ENCODE measurements at places on chromosomes 2 and 18. TPM values are rescaled to one million over a fixed set of nuclear protein-coding genes. Genes with fewer than 3 reads are reported as not detected.

- no peak for DNase-seq
Measured at GRCh38 chr2:204126705-204127104, 190.1 kb downstream of the ICOS start.

DNA sequence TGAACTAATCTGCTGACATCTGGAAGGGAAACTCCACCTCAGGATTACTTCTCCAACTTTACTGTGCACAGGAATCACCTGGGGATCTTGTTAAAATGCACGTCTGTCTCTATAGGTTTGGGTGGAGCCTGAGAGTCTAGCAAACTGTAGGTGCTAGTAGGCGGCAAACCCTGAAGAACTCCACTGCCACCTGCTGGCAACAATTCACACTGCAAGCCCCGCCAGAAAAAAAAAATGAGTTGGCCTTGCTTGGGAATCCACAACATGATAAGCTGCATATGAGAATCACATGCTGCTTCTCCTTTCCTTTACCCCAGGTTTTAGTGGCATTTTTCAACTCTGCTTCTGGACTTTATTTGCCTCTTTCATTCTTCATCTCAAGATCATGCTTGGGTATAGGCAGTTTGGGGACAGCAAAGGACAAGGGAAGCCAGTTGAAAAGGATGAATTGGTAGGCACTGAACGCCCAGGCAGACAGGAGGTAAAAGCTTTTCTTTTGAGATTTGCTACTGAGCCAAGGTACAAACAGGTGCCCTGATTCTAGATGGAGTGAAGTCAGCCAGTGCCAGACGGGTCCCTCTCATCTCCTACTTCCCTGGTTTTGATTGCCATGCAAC is 88.8 kb downstream of the VIT start:
- DNase-seq: peak; percentile 68

GRCh38 chr2:64045938-64046337 is 26.7 kb upstream of the VPS54 start:
- no peak for DNase-seq

Gene C2orf66
- polyA plus RNA-seq: 0.37 TPM

Gene SMIM21
- 0.22 TPM for polyA plus RNA-seq
